Calu3 (cell line): ENCODE measurements at places on chromosomes 7 and 10. TPM values are rescaled to one million over a fixed set of nuclear protein-coding genes. Genes with fewer than 3 reads are reported as not detected.

The TET1 gene
- total RNA-seq, result 1.2 TPM in 2 replicates

- no peak for DNase-seq
- H3K27me3 ChIP-seq, result no peaks in the 10 kb centered on the region
- no peak overlapping the region for H3K27ac ChIP-seq
- H3K4me1 ChIP-seq, result no peaks in the 10 kb centered on the region
- no peak overlapping the region for H3K4me3 ChIP-seq
- H3K36me3 ChIP-seq, result no peaks in the 10 kb centered on the region
These were observed 211.3 kb upstream of the DPP6 start for GRCh38 chr7:153840861-153841260.

The ABHD11 gene
- 67.7 and 85.2 TPM in 2 replicates for total RNA-seq

GRCh38 chr10:123357421-123357930 is 203.3 kb downstream of the BUB3 start:
- H3K4me1 ChIP-seq, result no peaks in the 10 kb centered on the region
- no peak overlapping the region for H3K4me3 ChIP-seq
- H3K27me3 ChIP-seq, result peaks cover 29% of the 10 kb centered on the region
- no peak for DNase-seq
- H3K27ac ChIP-seq, result no peak overlapping the region
- no peaks in the 10 kb centered on the region for H3K36me3 ChIP-seq

DNA sequence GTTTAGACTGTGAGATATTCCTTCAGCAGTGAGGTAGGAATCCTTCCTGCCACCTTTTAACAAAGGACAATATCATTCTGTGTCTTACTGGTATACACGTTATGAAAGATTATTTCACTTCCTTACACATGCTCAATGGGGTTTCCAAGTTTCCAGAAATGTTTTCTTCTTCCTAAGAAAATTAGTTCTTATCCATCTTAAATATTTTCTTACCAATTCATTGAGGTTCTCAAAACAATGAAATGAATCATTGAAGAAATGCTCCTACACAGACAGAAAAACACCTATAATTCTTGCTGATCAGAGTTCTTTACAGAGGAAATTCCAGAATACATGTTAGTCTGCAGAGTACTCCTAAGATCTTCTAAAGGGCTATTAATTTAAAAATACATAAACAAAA is 51.4 kb upstream of the SEC61G start:
- no peak for DNase-seq
- no peaks in the 10 kb centered on the region for H3K27me3 ChIP-seq
- peaks cover 32% of the 10 kb centered on the region for H3K4me1 ChIP-seq
- no peak overlapping the region for H3K27ac ChIP-seq

DNA sequence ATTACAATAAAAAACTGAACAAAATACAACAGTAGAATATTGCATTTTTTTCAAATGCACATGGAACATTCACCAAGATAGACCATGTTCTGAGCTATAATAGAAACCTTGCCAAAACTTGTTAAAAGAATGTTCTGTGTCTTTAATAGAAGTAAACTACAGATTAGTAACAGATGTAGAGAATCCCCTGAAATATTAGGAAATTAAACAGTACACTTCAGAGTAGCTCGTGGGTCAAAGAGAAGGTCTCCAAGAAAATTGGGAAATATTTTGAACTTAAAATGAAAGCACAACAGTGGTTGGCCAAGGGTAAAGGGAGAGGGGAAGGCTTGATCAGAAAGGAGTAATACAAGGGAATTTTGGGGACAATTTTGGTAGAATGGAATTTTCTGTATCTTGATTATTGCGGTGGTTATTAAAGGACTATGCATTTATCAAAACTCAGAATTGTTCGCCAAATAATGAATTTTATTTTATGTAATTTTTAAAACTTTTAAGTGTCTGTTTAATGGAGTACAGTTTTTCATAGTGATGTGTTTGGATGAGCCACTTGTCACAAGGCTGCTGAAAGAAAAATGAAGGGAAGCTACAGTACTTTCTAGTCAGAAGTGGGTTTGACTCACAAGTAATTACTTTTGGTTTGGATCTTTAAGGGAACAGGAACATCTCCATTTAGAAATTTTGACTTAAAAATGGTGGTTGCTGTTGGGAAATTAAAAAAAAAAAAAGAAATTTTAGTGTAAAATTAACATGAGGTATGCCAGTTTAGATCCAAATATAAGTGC is 10.2 kb downstream of the PLEKHA8 start:
- no peak overlapping the region for H3K4me3 ChIP-seq
- no peaks in the 10 kb centered on the region for H3K27me3 ChIP-seq
- H3K4me1 ChIP-seq, result no peaks in the 10 kb centered on the region
- no peaks in the 10 kb centered on the region for H3K36me3 ChIP-seq
- DNase-seq, result no peak
- H3K27ac ChIP-seq, result no peak overlapping the region

GRCh38 chr7:156823435-156823834 is 69.5 kb downstream of the LMBR1 start:
- no peaks in the 10 kb centered on the region for H3K27me3 ChIP-seq
- no peak overlapping the region for H3K27ac ChIP-seq
- no peak overlapping the region for H3K4me3 ChIP-seq
- H3K36me3 ChIP-seq, result peaks cover 3% of the 10 kb centered on the region

The C10orf53 gene
- not detected in 2 replicates for total RNA-seq

The CTNNA3 gene
- not detected in 2 replicates for total RNA-seq

- H3K4me1 ChIP-seq, result no peaks in the 10 kb centered on the region
- no peak for DNase-seq
- H3K27ac ChIP-seq, result no peak overlapping the region
- peaks cover 63% of the 10 kb centered on the region for H3K27me3 ChIP-seq
- no peaks in the 10 kb centered on the region for H3K36me3 ChIP-seq
- no peak overlapping the region for H3K4me3 ChIP-seq
These were observed 42.5 kb downstream of the FAM13C start for GRCh38 chr10:59319854-59320253.

The UTF1 gene
- not detected in 2 replicates for total RNA-seq

DNA sequence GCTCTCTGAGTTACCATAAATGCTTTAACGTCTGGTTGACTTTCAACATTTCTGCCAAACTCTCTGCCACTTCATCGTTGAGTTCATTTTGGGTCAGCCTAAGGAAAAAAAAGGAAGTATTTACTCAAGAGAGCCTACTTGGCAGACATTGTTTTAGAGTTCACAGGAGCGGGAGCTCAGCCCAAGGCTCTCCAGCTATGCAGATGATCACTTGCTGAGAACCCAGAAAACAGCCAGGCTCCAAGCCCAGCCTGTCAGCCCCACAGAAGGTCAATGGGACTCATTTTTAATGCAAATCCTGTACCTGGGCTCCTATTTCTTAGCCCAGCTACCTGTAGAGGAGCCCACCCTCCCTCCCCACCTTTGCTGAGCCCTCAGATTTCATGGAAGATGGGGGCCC is 45.5 kb downstream of the NOD1 start:
- H3K4me1 ChIP-seq, result peaks cover 13% of the 10 kb centered on the region
- no peak for DNase-seq
- peaks cover 6% of the 10 kb centered on the region for H3K36me3 ChIP-seq
- no peaks in the 10 kb centered on the region for H3K27me3 ChIP-seq
- H3K4me3 ChIP-seq, result no peak overlapping the region

DNA sequence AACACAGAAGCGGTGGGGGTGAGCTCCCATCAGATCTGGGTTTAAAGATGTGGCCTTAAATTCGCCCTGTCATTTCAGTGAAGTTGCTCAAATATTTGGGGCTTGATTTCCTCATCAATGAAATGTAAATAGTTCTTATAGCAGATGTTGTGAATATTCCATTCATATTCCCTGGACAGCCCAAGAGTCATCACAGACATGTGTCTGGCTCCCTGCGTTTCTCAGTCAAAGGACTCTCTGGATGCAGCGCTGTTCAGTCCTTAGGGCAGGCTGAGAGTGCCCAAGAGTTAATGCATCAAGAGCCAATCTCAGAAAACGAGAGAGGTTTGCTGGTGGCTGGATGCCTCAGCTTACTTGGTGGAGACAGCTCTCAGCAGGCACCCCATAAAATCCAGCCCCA is 475.5 kb upstream of the VSTM2A start:
- DNase-seq, result no peak
- H3K27ac ChIP-seq, result no peak overlapping the region
- no peak overlapping the region for H3K4me3 ChIP-seq
- H3K4me1 ChIP-seq, result no peaks in the 10 kb centered on the region
- H3K36me3 ChIP-seq, result no peaks in the 10 kb centered on the region

GRCh38 chr10:100688201-100688600 is 57.2 kb upstream of the PAX2 start:
- peaks cover 90% of the 10 kb centered on the region for H3K27me3 ChIP-seq
- no peak for DNase-seq
- H3K27ac ChIP-seq, result no peak overlapping the region
- H3K36me3 ChIP-seq, result no peaks in the 10 kb centered on the region

GRCh38 chr10:59036311-59037017 is 140.0 kb upstream of the PHYHIPL start:
- H3K27ac ChIP-seq, result no peak overlapping the region
- no peak for DNase-seq
- no peak overlapping the region for H3K4me3 ChIP-seq
- H3K36me3 ChIP-seq, result no peaks in the 10 kb centered on the region
- peaks cover 18% of the 10 kb centered on the region for H3K27me3 ChIP-seq

- no peaks in the 10 kb centered on the region for H3K27me3 ChIP-seq
- no peak overlapping the region for H3K4me3 ChIP-seq
- H3K27ac ChIP-seq, result no peak overlapping the region
- no peak for DNase-seq
- no peaks in the 10 kb centered on the region for H3K36me3 ChIP-seq
These were observed 25.8 kb downstream of the WBP1L start for GRCh38 chr10:102769375-102770107.

GRCh38 chr10:95542761-95543160 is 18.4 kb downstream of the SORBS1 start:
- H3K27me3 ChIP-seq, result no peaks in the 10 kb centered on the region
- DNase-seq, result no peak
- H3K4me1 ChIP-seq, result peaks cover 22% of the 10 kb centered on the region
- H3K4me3 ChIP-seq, result no peak overlapping the region

DNA sequence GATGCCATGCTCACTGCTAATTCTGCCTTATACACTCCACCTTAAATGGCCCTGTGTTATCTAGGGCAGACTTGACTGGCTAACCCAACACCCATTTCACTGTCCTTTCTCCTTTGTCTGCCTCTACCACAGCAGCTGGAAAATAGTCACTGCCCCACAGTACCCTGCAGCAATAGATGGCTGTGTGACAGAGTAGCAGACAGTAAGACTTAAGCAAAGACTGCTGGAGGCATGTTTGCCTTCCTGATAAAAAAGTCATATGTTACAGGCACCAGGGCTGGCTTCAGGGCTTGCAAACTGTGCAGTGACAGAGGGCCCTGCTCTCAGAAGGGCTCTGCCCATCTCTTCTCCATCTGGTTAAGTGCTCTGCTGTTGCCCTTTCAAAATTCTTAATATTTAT is 332.6 kb upstream of the GHITM start:
- no peaks in the 10 kb centered on the region for H3K27me3 ChIP-seq
- no peaks in the 10 kb centered on the region for H3K36me3 ChIP-seq
- no peak overlapping the region for H3K4me3 ChIP-seq
- H3K27ac ChIP-seq, result no peak overlapping the region

DNA sequence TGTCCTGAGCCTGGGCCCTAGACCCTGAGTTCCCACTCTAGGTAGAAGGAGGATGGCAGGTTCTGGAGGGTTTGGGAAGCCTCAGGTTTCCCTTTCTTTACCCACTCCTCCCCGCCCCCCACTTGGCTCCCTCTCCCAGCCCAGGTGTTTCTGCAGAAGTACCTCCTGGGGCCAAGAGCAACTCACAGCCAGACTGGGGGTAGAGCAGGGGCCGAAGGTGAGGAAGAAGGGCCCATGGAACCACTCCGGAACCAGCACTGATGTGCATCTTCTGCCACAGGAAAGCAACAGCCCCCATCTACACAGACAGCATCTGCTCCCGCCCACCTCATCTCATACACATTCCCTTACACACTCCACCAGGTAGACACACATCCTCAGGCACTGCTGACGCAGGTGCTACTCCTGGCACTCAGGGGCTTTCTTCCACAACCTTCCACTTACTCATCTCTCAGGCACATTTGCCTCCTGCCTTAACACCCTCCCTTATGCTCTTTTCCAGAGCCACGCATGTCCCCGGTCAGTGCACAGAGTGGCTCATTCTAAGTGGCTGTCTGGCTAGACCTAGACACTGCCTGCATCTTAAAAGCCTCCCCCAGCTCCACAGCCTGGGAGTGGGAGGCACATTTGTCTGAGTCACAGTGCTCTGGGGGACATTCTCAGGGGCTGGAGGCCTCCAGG is 1.8 kb downstream of the EPHB6 start:
- no peak for DNase-seq
- peaks cover 8% of the 10 kb centered on the region for H3K36me3 ChIP-seq
- H3K27ac ChIP-seq, result no peak overlapping the region
- peaks cover 72% of the 10 kb centered on the region for H3K27me3 ChIP-seq
- no peak overlapping the region for H3K4me3 ChIP-seq
- peaks cover 21% of the 10 kb centered on the region for H3K4me1 ChIP-seq

The ST8SIA6 gene
- total RNA-seq, result 0.14 TPM in 1 of 2 replicates, not detected in the other

The PTPRE gene
- 5.9 and 7.6 TPM in 2 replicates for total RNA-seq

The TMEM225B gene
- total RNA-seq, result not detected in 2 replicates

The DDIT4 gene
- total RNA-seq, result 294 and 326 TPM in 2 replicates

The BEND7 gene
- 7.4 and 8.3 TPM in 2 replicates for total RNA-seq

DNA sequence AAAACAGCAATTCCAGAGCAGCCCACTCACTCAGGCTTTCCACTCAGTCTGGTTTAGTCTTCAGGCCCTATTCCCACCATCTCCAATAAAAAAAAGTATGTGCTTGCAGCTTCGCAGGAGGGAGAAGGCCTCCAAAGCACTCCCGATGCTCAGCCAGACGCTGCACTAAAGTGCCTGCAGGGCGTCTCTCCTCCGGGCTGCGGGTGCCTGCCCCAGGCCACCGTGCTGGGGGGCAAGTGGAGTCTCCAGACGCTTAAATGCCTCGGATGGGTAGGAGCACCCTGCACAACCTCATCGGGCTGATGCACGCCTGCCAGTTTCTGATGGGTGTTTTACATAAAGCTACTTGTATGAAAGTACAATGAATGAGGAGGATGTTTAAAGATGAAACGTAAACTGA is 31.3 kb upstream of the NCAPG2 start:
- no peak for DNase-seq
- H3K27ac ChIP-seq, result no peak overlapping the region
- H3K4me3 ChIP-seq, result no peak overlapping the region

DNA sequence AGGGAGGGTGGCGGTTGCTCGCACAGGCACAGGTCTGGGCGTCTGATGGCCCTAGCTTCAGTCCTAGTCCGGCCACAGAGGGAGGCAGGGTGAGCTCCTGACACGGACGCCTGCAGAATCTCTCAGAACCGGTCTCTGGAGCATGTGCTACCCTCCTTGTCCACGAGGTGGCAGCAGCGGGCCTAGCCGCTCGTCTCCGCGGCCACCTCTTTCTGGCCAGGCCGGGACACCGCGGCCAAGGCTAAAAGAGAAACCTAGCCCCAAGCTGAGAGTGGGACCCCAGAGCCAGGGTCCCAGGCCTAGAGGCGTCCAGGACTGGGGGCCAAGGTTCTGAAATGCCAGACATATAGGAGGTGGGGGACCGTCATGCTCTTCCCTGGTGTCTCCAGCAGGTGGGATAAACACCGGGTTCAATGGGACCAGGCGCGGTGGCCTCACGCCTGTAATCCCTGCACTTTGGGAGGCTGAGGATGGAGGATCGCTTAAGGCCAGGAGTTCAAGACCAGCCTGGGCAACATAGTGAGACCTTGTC is 3.2 kb upstream of the LAT2 start:
- peak; percentile 85 for DNase-seq
- no peak overlapping the region for H3K4me3 ChIP-seq
- no peaks in the 10 kb centered on the region for H3K36me3 ChIP-seq
- H3K4me1 ChIP-seq, result peaks cover 10% of the 10 kb centered on the region
- no peak overlapping the region for H3K27ac ChIP-seq
- H3K27me3 ChIP-seq, result peaks cover 14% of the 10 kb centered on the region

GRCh38 chr7:23205909-23206767 is 24.3 kb downstream of the NUP42 start:
- peak overlapping the region; percentile 63 for H3K4me3 ChIP-seq
- H3K4me1 ChIP-seq, result peaks cover 1% of the 10 kb centered on the region
- peak; percentile 52 for DNase-seq
- H3K36me3 ChIP-seq, result peaks cover 18% of the 10 kb centered on the region
- no peak overlapping the region for H3K27ac ChIP-seq
- peaks cover 37% of the 10 kb centered on the region for H3K27me3 ChIP-seq
